ENCODE measurements at places on chromosomes 2 and 18.

DNA sequence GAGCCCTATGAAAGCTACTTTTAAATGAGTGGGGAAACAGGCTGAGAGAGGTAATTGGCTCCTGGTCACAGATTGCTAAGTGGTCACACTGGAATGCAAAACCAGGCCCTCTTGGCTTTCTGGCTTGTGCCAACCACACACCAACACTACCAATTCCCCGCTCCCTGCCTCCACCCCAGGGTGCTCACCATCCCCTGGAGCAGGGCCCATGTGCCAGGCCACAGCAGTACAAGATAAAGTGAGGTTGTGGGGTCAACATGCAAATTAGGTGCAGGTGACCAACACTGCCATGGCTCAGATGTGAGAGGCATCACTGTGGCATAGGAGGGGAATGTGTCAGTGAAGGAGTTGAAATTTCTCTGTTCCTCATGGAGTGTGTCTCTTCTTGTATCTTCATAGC, 312.5 kb downstream of the MYCN start:
- DNase-seq: no peak

DNA sequence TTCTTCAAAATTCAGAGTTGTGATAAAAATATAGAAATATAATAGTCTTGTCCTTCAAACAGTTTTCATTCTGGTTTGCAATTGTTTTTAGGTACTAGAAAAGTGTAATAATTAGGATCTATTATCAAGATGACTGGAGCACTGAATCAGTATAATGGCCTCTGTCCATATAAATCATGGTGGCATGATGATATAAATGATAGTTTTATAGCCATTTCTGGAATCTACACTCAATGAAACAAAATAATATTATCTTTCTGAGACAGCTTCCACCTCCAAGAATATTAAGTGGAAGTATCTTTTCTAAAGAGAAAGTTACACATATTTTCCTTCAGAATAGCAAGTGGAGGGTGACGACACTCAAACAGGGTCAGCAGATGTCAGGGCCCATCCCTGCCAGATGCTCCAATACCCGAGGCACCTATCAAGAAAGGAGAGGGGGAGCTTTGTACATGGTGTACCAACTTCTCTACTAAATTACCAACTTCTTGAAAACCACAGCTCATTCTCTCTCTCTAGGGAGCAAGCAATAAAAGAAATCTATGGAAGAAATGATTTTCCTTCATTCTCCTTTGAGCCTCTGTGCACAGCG, 882.7 kb upstream of the CHAC2 start:
- no peak for DNase-seq

DNA sequence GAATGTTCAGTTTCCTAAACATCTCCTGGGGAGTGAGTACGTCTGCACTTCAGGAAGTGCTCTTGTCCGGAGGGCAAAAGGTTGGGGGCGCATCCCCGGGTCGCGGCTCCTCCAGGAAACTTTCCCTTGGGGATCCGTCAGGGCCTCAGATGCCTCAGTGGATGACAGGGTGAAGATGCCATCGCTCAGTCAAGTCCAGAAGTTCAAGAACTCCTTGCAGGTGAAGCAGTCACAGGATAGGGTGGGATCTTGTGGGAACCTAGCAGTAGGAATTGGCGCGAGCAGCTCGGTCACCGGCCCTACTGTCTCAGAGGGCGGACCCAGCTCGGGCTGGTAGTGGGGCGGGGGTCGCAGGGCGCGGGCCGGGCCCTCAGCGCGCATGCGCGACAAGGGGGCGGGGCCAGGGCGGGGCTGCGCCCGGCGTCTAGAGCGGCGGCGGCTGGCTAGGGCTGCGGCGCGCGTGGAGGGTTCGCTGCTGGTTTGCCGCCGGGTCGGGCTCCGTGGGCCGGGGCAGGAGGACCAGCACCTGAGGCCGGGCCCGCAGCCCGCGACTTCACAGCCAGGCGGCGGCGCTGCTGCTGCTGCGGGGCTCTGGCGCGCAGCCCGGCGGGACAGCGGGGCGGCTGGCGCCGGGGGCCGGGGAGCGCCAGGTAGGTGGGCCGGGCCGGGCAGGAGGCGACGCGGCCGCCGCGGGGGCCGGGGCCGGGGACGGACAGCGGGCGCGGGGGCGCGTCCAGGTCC, at the start of gene INPP4A:
INPP4A (plus strand) TSS at position 423 of the 741 bp plus-strand sequence. CDS start 75,191 bp downstream, outside the sequence.
- DNase-seq: peak; percentile 56

DNA sequence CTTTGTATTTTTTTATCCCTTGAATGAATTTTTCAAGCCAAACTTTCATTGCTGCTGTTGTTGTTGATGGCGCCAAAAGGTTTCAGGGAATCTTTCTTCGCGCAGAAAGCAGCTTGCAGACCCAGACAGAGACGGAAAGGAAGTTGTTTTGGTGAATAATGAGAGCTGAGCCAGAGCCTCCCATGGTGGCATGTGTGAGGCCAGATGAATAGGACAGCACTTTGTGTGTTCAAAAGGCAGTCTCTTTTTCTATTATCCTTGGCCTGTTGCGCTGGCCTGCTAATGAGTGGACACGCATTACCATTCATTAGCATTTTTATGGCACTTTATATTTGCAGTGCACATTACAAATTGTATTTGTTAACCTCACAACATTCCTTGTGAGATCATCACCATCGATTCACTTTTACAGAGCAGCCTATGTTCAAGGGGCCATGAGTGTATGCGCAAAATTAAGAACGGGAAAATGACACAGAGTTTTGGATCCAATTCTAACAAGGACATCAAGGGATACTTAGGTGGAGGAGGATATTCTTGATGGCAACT, 754.7 kb downstream of the BCL11A start:
- no peak for DNase-seq

DNA sequence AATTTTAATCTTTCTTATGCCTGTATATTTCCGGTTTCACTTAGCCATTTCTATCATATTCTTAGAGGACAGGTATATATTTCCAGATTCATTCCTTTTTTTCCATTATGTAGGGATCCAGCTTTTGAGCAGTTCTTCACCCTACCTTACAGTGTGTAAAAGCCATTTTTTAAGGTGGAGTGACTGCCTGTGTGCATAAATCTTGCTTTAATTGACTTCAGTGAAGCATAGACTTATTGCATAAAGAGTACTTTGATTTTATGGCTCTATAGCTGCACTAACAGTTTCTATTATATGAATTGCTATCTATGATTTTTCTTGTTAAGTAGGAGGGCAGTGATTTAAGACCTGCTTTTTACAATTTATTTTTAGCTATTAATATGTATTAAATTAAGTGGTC, 132.6 kb downstream of the NYAP2 start:
- DNase-seq: no peak

DNA sequence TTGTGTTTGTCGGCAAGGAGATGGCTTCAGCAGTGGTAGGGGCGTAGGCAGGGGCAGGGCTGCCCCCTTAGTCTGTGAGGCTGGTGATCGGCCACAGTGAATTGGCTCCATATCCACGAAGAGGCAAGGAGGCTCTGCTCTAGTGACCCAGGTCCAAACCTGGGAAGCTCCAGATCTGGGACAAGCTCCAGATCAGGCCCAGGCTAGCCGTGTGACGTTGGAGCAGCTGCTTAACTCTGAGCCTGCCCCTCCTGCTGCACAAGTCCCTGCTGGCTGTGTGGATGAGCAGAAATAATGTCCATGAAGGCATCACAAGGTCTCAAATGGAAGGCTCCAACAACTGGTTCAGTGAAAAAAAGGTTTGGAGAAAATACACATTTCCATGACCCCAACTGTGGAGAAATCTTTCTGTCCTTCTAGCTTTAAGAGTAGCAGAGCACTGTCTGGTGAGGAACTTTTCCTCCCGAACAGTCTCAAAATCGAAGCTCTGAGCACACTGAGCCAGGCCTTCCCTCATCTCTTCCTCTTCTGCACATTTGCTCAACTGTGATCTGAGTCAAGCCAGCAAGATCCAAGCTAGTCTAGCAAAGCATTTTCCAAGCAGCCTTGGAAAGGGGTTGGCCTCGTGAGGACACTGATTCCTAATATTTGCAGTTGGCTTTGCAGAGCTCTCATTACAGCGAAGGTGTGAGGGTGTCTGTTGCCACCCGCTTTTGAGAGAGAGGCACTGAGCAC, 67.0 kb upstream of the TCF7L1 start:
- no peak for DNase-seq

GRCh38 chr2:26692897-26693849, 651 bp downstream of the KCNK3 start:
- no peak for DNase-seq

Data from stimulated activated CD8-positive, alpha-beta memory T cell treated with anti-CD3 and anti-CD28 coated beads, Interleukin-7, amount 100 ng/mL, for 1 hour (primary cell).